Chondrocyte (in vitro differentiated cells): ENCODE measurements at places on chromosomes 2 and 18. TPM values are rescaled to one million over a fixed set of nuclear protein-coding genes. Genes with fewer than 3 reads are reported as not detected.

GRCh38 chr2:238864207-238865014 lies 16.5 kb downstream of the TWIST2 start:
- DNase-seq: peak; percentile 72

LRP1B gene
- total RNA-seq: 0.03 to 0.65 TPM (median 0.25 TPM) in 3 replicates

DNA sequence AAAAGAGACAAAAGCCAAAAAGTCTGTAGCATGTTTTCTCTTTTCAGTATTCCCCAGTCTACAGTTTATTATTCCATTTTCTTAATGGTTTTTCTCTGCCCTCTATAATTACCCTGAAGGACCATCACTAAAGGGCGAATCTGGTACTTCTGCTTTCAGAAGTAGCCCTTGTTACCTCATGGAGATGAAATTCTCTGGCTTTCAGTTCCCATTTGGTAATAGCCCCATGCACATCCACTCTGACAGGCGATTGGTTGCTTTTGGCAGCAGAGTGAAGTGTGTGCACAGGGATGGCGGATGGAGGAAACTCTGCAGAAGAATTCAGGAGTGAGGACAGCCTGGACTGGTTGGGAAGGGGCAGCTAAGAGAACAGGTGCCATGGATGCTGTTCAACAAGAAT lies 66.3 kb upstream of the NABP1 start:
- DNase-seq: no peak

- no peak for DNase-seq
Measured at GRCh38 chr2:232448304-232448690, 7.7 kb upstream of the ALPI start.

DNA sequence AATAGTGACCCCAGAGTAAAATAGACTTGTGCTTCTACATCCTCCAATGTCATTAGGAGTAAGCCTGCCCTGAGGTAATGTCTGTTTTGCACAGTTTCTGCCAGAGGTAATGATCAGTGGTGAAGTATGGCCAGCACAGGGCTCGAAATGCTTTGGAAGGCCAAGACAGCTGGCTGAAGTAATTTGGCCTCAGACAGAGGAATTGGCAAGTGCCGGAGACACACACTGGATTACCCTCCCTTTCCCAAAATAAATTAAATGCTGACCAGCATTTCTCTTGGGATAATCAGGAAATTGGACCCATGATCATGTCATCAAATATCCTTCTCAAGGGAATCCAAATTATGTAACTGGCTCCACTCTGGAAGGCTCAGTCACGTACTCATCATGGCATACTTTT lies 379.0 kb upstream of the CHST9 start:
- no peak for DNase-seq

AFF3 gene
- 113 to 172 TPM (median 127 TPM) in 3 replicates for total RNA-seq

LYPD6B gene
- total RNA-seq: 0.36 to 1.2 TPM in 2 of 3 replicates, not detected in the other

C2orf42 gene
- 14.3 to 24.8 TPM (median 14.7 TPM) in 3 replicates for total RNA-seq

C18orf63 gene
- not detected in 3 replicates for total RNA-seq

- DNase-seq: no peak
Measured at GRCh38 chr2:74703373-74703772, 49.3 kb downstream of the SEMA4F start.

GRCh38 chr2:106649306-106649705 lies 162.1 kb downstream of the CD8B2 start:
- DNase-seq: no peak

- no peak for DNase-seq
Measured at GRCh38 chr2:204479557-204479956, 65.7 kb upstream of the PARD3B start.

- DNase-seq: no peak
Measured at GRCh38 chr2:176483476-176483875, 214.2 kb downstream of the MTX2 start.

DNA sequence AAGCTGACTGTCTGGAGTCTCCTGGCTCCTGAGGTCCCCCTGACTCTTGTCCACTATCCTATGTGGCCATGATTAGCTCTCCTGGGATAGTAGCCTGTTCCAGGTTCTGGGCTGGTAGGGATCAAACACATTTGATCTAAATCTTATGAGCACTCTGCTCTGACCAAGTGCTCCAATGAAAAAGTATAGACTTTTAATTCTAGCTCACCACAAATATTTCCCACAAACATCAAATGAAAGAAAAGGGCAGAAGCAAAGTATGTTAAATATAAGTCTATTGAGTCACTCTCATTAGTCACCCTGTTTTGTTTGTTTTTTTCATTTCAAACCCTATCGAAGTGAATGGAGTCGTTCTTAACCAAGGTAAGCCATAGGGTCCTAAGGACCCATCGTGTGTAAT lies 39.7 kb upstream of the NEDD4L start:
- DNase-seq: no peak

PLCD4 gene
- 4.1 to 8.6 TPM (median 5.0 TPM) in 3 replicates for total RNA-seq

GRCh38 chr18:48623468-48624235 lies 84.8 kb downstream of the CTIF start:
- DNase-seq: no peak

DNA sequence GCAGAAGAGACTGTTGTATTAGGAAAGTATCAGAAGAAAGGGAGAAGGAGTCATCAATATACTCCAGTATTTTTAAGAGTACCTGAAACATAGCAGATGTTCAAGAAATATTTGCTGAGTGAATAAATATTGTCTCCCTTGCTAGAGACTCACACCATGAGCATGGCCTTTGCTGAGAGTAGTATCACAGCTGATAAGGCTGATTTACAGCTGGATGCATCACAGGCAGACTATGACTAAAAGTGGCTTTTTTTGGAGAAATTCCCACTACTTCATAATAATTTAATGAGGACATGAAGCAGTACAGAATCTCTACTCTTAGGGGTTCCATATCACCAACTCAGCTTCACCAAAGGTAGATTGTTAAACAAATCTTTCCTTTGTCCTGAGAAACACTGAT lies 373.3 kb downstream of the RBM43 start:
- no peak for DNase-seq

DNA sequence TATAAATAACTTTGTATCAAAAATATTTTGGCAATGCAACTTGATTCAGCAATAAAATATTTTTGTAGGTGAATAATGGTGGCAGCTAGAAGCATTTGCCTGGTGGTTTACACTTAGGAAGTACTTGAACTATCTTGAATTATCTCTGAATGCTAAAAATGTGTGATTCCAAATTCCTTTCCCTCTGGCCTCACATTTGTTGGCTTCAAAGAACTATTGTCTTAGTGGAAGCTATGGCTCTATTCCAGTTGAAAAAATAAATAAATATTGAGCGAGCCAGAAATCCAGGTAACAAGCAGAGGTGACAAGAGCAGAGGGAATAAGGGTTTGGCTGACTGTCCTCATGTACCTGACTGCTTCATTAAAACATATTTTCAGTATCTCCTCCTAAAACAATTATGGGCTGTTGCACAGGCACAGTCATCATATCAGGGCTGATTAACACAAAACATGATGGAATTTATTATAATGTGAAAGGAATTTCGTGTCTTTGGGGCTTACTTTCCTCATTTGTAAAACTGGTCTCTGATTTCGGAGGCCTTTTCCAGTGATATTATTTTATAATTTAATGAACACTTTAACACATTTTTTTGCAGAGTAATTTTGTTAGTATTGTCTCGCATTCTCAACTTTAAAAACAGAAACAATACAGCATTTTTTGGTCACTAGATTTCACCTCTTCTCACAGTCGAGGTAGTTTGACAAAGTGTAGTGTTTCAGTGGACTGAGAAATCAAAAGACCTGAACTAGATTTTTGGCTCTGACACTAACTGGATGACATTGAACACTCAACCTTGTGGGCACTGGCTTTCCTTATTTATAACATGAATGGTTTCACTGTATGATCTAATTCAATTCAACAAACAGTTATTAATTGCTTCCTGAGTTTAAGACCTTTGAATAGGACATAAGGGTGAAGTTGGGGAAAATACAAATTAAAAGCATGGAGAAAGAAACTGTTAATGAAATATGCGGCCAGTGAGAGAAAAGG lies 7.8 kb upstream of the CAVIN2 start:
- no peak for DNase-seq

TRIM43 gene
- total RNA-seq: not detected in 3 replicates

DNA sequence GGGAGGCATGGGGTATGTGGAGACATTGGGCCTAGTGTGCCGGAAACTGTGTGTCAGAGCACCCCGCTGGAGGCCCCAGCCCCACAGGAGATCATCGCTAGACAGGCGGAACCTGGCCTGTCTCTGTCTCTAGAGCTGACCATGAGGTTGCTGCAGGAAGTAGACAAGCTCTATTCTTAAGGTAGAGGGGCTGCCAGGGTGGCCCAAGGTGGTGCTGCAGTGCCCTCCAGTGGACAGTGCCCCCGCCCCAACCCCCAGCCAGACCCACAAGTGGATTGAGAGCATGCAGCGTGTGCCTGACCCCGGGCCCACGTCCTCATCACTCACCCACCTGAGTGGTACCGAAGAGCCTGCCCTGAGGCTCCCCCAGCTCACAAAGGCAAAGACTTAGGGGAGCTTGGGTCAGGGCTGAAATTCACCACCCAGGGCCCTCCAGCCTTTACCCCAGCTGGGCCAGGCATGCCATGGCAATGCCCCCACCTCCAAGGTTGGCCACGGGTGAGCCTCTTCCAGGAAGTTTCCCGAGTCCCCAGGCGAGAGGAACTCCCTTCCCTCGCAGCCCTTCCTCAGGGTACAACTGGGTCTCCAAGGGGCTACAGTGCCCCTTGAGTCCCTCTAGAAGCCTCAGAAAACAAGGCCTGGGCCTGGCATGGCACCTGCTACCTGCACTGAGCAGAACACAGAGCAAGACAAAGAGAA lies 155.0 kb downstream of the TTC32 start:
- no peak for DNase-seq

DNA sequence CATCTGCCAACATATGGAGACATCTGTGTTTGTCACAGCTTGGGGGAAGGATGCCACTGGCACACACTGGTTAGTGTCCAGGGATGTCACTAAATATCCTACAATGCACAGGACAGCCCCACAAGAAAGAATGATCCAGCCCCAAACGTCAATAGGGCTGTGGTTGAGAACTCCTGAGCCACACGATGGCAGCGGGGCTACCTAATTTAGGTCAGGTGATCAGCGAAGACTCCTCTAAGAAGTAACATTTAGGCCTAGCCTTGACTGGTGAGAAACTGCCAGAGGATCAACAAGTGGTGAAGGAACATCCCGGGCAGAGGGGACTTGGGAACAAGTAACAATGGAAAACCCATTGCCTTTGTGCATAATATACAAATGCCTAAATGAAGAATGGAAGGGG lies 5.0 kb upstream of the TGIF1 start:
- DNase-seq: no peak

DNA sequence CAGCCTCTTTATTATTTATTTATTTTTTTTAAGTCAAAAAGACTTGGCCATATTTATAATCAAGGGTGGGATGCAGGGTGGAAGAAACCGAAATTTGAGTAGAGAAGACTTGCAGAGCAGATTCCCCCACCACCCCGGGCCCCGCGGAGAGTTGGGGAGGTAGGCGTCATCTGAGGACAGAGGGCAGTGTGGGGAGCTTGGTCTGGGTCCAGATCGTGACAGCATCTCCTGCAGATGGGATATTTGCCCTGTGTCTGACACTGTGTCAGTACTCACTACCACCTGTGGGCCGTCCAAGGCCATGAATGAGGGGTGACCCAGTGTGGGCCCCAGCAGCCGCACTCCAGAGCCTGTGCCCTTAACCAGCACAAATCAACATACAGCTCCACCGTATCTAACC lies 10.5 kb upstream of the PRELID3A start:
- DNase-seq: no peak

- DNase-seq: no peak
Measured at GRCh38 chr2:43225093-43225787, 1.2 kb downstream of the ZFP36L2 start.

INHA gene
- total RNA-seq: 1.0 to 2.7 TPM (median 1.7 TPM) in 3 replicates

DNA sequence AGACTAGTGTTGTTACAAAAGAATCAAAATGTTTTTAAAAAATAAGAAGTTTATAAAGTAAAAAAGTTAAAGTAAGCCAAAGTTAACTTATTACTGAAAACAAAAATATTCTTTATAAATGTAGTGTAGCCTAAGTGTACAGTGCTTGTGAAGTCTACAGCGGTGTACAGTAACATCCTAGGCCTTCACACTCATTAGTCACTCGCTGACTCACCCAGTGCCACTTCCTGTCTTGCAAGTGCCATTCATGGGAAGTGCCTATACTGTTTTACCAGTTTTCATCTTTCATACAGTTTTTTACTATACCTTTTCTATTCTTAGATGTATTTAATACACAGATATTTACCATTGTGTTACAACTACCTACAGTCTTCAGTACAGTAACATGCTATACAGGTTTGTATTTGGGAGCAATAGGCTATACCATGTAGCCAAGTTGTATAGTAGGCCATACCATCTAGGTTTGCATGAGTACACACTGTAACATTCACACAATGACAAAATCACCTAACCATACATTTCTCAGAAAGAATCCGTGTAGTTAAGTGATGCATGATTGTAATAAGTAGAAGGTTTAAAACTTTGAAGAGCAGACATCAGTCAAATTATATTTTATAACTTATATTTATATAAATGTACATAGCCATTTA lies 13.4 kb downstream of the SERPINB7 start:
- no peak for DNase-seq

DNA sequence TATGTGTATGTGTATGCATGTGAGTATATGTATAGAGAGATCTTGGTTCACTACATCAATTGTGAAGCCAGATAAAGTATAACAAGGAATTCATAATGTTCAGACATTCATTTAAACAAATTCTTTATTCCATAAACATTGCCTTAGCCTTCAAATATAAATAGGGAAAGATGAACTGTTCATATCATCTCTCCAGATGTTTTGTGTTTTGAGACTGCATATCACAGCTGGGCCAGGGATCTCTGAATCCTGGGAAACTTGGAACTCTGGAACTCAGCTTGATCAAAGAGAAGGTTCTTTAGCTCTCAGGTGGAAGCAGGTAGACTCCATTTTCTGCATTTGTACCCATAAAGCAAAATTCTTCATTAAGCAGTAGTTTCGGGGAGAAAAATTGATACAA lies 272.6 kb upstream of the ETAA1 start:
- no peak for DNase-seq

ASPRV1 gene
- total RNA-seq: 0.21 to 1.2 TPM (median 0.35 TPM) in 3 replicates

GRCh38 chr18:61336766-61337165 lies 3.5 kb downstream of the CDH20 start:
- DNase-seq: no peak

- no peak for DNase-seq
Measured at GRCh38 chr2:23637011-23637778, 252.2 kb downstream of the KLHL29 start.

GRCh38 chr18:68723539-68723938 lies 8.6 kb upstream of the TMX3 start:
- no peak for DNase-seq

GRCh38 chr2:212117926-212118325 lies 420.7 kb downstream of the ERBB4 start:
- DNase-seq: no peak

GRCh38 chr2:2809771-2810170 lies 478.7 kb upstream of the MYT1L start:
- DNase-seq: no peak

- DNase-seq: no peak
Measured at GRCh38 chr2:102069311-102069974, 73.1 kb upstream of the IL1R1 start.

- DNase-seq: no peak
Measured at GRCh38 chr2:167190053-167190452, 301.8 kb downstream of the XIRP2 start.

- no peak for DNase-seq
Measured at GRCh38 chr2:59034837-59035236, 793.7 kb upstream of the FANCL start.
